ENCODE measurements at places on chromosomes 7 and 10.
A peak's percentile ranks its signal among the peaks of the same experiment; 100 is the strongest.

DNA sequence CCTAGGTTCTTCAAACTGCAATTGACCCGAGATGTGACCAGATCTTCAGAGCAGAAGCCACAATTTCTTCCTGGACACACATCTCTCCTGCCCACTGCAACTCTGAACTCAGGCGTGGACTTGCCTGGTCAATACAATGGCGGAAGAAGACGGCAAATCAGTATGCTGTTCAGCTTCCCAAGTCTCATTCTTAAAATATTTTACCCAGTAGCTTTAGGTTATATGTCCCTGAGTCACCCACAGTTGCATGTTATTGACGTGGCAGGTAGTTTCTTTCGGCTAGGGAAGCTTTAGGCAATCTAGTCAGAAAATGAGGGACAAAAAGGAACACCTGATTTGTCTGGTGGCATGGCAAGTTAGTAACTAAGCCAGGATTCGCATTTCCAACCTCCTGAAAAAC lies 22.5 kb downstream of the CEP41 start:
- no peak for DNase-seq

DNA sequence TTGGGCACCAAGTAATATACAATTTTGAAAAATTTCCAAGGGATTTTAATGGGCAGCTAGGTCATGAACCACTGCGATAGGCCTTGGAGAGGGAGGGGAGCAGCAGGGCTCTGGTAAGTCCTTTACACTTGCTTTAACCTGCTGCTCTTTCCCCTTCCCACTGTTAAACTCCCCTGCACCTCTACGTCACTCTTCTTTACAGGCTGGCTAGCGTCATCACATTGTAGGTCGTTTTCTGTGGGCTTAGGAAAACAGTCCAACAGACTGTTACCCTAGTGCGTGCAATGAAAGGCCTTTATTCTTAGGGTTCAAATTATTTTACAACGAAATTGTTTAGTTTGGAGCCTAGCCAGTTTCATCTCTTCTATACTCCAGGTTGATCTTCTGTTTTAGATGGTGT lies 235.7 kb downstream of the AUTS2 start:
- no peak for DNase-seq

DNA sequence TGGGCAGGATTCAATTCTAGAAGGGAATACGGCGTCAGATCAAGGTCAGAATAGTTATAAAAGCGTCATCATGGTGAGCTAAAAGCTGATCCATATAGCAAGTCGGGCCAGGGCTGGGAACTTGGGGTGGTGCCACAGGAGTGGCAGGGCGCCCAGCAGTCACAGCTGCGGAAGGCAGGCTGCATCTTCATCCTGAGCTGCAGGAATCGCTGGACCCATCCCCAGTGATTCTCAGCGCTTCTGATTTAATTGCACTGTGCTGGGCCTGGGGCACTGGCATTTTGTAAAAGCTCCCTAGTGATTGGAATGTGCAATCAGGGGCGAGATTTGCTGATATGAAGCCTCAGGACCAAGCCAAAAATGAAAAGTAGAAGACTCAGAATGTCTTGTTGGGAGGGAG lies 135.3 kb downstream of the CTTNBP2 start:
- no peak for DNase-seq

DNA sequence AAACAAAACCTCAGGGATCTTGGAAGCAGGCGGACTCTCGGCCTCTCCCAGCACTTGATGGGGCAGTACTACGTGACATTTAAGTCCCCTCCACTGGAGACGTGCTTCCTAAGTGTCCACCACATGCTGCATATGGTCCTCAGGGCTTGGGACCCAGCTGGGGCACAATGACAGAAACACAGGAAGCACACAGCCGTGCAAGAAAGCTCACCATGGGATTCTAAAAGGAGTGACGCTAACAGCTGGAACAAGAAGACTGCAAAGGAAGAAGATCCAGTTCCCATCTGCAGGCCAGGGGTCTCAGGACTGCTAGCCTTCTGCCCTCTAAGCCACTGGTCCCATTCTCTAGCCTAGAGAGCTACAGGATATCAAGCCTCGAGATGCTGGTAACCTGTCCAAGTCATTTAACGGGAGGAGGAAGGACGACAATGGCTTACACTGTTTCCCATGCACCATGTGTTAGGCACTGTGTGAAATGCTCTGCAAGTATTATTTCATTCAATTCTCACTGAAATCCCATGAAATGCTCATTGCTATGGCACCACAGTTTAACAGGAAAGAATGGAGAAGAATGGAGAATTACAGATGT lies 61.1 kb downstream of the KCNMA1 start:
- DNase-seq, result no peak

GRCh38 chr10:130512936-130513335 lies 376.7 kb downstream of the GLRX3 start:
- DNase-seq, result no peak

GRCh38 chr7:37160656-37161055 lies 288.0 kb downstream of the ELMO1 start:
- no peak for DNase-seq

DNA sequence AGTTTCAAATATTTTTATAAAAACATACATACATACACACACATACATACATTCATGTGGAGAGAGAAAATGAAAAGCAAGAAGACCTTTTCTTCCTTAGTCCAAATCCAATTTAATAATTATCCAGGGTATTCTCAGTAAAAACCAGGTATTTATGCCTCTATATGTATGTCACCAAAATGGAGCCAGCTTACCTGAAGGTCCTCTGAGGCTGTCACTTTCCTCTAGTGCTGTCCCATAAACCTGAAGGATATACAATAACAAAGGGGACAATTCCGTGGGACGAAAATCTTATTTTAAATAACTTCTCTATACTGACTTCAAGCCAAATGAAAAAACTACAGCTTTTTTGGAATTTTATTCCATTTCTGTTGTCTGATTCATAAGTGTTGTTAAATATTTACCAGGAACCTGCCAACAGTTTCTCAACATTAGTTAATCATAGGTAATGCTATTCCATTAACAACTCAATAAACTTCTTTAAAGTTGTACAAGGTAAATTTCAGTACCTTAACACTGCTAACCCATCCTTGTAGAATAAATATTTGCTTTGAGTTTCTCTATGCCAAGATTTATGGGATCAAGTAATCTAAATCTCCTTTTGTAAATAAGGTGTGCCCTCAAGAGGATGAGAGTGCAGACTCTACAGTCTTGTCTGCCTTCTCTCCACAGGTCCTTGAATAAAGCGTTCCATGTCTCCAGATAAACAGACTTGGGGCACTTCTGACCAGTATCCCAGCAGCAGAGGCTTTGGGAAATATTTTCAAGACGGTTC lies 260.3 kb downstream of the AHR start:
- DNase-seq, result peak; percentile 25

GRCh38 chr7:74481458-74482196 lies 27.9 kb downstream of the GTF2IRD1 start:
- DNase-seq, result no peak

GRCh38 chr7:77783111-77783510 lies 15.1 kb downstream of the TMEM60 start:
- DNase-seq, result no peak

GRCh38 chr7:6317797-6318438 lies 45.5 kb upstream of the CYTH3 start:
- peak; percentile 56 for DNase-seq

GRCh38 chr7:92768501-92769393 lies 67.6 kb downstream of the CDK6 start:
- DNase-seq, result no peak

DNA sequence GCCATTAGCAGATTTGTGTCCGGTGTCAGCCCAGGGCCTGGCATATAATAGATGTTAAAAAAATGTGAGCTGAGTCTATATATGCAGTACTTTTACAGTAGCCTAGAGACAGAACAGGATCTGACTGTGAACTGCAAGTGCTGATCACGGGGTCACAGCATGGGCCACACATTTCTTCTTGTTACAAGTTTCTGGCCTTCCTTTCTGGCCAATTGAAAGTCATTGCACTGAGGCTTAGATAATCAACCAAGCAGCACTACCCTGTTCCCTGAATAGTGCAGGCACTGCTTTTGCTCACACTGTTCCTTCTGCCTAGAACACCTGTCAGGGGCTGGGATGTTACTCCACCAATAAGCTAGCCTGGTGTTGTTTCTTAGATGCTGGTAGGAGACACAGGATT lies 5.4 kb upstream of the MARVELD1 start:
- no peak for DNase-seq

DNA sequence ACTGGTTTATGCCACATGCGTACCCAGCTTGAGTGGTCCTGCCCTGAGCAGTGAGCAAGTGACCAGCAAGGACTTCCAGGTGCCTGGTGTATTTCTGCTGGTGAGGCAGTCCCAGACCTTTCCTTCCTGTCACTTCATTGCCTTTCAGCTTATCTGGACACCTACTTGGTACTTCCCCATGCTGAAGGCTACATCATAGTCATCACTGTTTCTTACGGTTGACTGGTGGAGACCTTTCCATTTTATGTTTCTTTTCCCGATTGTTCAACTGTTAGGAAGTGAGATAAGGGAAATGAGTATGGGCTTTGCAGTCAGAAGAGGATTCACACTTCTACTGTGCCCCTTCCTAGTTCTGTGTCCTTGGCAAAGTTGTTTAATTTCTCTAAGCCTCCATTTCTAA lies 358.5 kb downstream of the GFRA1 start:
- no peak for DNase-seq

GRCh38 chr10:33334805-33335550 lies 511 bp upstream of the NRP1 start:
- peak; percentile 67 for DNase-seq

DNA sequence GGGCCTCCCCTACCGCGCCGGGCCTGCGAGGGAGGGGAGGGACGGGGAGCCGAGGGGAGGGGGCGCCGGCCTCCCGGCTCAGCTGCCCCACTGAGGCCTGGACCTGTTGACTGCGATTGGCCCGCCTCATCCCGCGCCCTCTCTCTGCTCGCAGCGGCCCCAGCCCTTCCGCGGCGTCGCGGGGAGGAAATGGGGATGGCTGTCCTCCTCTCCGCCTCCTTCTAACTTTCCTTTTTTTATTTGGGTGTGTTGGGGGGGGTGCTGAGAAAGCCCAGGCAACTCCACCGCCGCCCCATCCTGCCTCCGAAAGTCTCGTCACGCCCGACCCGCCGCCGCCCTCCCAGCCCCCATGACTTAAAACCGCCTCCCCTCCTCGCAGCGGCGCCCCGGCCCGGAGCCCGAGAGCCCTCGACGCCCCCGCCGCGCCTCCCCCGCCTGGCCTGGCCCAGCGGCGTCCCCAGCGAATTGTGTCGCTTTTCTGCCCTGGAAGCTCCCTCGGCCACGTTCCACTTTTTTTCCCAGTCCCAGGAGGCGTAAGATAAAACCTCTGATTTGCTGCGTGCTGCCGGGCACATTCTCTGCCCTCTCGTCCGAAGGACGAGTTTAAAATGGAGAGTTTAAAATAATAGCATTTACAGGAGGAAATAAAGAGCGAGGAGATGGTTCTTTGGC lies 842 bp upstream of the SKIDA1 start:
- peak; percentile 70 for DNase-seq

- DNase-seq, result no peak
Measured at GRCh38 chr7:52269669-52270068, 765.8 kb upstream of the POM121L12 start.

GRCh38 chr7:158121441-158122045 lies 466.1 kb downstream of the PTPRN2 start:
- DNase-seq, result no peak

GRCh38 chr10:76051007-76051936 lies 619.8 kb downstream of the LRMDA start:
- DNase-seq, result peak; percentile 46

DNA sequence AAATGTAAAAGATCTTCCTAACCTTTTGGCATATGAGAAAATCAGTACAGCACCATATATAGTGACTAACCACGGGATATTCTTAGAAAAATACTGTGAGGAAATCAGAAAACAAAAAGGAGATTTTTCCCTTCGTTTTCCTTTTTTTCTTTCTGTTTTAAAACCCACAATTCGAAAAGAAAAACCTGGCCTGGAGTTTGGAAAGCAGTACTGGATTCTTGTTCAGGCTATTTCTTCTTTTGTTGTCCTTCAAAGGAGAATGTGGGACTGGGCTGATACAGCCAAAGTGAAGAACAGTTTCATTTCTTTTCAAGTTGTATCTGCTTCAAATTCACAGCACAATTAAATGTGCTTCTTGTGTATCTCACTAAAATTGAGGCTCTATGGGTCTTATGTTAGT lies 156.8 kb upstream of the PHYHIPL start:
- DNase-seq, result no peak

- DNase-seq, result no peak
Measured at GRCh38 chr7:80263333-80263732, 128.7 kb downstream of the GNAI1 start.

GRCh38 chr7:35878351-35878750 lies 77.5 kb downstream of the SEPTIN7 start:
- DNase-seq, result no peak

DNA sequence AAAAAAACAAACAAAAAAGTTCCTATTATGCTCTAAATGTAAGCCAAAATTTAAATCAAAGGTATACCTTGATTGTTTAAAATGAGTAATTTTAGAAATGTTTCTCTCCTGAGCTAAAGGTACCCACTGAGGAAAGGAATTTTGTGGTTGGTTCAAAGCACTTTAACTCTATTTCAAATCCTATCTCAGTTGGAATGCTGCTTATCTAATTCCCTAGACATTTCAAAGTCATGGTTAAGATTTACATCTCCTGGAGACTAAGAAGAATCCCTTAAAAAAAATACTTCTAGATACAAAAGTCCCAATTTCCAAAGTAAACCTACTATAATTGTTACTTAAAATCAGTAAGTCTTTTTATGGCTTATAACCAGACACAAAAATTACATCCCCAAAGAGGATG lies 830.7 kb downstream of the GRID1 start:
- DNase-seq, result no peak

DNA sequence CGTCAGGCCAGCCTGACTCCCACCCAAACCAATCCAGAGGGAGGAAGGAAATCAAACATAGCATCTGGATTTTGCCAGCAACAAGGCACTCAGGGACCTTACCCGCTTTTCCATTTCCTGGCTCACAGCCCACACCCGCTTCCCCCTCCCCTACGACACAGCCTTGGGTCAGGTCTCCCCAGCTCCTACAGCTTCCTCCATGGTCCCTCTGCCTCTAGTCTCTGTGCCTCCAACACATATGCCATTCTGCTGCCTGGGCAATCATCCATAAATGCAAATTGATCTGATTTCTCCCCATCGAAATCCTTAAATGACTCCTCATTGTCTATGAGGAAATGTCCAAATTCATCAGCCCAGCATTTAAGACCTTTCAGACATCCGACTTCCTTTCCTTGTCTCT lies 53.2 kb upstream of the CUX1 start:
- DNase-seq, result no peak

GRCh38 chr7:104845557-104845956 lies 168.4 kb upstream of the KMT2E start:
- no peak for DNase-seq

DNA sequence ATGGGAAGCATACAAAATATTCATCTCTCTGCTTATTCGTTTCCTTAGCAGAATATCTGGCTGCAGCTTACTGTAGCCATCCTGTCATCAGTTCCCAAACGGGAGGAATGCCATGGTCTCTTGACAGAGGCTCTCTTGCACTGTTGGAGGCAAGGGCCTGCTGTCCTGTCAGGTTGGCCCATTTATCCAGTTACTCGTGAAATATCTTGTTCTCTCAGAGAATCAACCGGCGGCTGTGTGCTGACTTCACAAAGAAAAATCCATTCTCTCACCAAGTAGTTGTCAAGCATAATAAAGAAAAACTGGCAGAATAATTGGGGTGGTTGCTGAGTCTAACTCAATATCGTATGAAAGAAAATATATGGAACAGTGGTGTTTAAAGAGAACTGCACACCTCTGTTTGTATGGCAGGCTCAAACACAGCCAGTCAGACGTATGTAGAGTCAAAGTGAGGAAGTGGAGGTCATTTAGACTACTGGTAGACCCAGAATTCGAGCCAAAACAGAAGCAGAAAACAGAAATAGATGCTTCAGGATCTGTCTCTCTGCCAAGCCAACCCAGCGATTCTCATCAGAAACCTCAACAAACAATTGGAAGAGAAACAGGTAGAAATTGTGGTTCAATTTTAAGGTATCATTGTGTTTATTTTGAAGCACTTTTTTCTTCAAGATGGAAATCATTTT lies 349.2 kb upstream of the PRKCQ start:
- no peak for DNase-seq
